ENCODE measurements at places on chromosomes 16 and 17.

- DNase-seq = no peak
Observed at GRCh38 chr16:230949-231348, 1.7 kb upstream of the LUC7L start.

DNA sequence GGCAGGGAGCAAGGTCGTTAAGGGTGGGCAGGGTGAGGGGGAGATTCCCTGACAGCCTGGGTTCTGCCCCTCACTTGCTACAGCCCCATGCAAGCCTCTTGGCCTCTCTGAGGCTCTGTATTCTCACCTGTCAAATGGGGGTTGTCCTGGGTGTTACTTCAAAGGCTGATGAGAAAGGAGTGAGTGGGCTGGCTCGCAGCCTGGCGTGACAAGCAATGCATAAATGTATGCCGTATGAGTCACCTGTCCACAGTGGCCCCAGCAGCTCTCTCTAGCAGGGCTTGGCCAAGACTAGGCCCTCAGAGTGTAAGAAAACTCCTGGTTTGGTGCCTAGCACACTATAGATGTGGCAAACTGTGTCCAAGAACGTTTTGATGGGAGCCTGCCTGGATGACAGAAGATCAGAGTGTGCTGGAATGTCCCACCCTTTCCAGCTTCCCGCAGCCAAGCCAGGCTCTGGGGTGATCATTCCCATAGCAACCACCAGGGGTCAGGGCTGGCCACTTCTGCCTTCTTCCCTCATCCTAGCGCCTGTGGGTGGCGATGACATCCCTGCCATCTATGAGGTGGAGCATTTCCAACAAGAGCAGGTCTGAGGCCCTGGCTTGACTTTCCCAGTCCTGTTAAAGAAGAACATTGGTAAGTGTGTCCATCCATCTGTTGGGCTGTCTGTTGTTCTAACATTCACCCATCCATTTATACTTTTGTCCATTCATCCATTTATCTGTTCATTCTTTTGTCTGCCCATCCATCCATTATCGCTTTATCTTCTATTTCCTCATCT lies 37.2 kb upstream of the ADGRG1 start:
- DNase-seq = peak; percentile 84

GRCh38 chr16:81841722-81842121 lies 62.6 kb downstream of the PLCG2 start:
- no peak for DNase-seq

GRCh38 chr16:19691161-19691711 lies 26.8 kb downstream of the KNOP1 start:
- DNase-seq = no peak

GRCh38 chr16:10984509-10984908 lies 40.1 kb downstream of the CLEC16A start:
- DNase-seq = no peak
